ENCODE measurements at places on chromosomes 5 and 9. TPM values are rescaled to one million over a fixed set of nuclear protein-coding genes. Genes with fewer than 3 reads are reported as not detected.
A peak's percentile ranks its signal among the peaks of the same experiment; 100 is the strongest.

DNA sequence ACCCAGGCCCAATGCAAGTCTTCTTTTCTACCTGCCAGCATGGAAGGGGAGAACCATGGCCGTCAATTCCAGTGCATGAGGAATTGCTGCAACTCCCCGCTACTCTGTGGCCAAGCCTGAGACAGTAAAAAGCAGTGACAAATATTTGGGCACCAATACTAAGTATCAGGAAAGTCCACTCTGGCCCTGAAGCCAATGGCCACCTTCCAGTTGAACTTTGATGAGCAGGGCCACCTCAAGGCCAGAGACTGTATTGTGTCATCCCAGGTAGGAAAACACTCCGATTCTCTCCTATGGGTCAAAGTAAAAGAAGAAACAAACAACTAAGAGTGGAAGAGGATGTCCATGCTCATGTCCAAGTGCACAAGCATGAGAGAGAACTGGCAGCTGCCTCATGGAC lies 27.1 kb downstream of the RETREG1 start:
- DNase-seq: no peak

GRCh38 chr5:125550274-125550673 lies 803.8 kb upstream of the ZNF608 start:
- DNase-seq: no peak

- peak; percentile 80 for DNase-seq
These were observed 204.9 kb downstream of the CHSY3 start for GRCh38 chr5:130109152-130109551.

DNA sequence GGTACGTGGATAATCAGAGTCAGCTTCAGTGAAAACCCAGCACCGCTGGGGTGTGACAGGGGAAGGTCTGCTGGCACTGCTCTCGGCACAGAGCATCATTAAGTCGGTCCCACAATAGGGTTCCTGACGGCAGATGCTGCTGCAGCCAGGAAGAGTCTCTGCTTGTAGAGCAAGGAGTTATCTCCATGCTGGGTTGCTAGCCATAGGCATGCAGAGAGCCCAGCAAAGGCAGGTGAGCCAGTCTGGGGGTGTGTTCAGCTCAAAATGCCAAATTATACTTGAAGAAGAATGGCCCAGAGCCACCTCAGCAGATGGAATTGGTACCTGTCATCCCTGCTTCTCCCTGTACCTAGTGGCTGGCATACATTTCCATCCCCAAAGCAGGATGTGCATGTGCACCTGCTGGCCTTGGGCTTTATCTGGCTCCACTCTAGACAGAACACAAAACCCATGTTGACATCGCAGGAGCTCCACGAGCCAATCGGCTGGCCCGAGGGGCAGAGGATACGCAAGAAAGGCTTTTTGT lies 100.8 kb downstream of the WDR41 start:
- DNase-seq: no peak

DNA sequence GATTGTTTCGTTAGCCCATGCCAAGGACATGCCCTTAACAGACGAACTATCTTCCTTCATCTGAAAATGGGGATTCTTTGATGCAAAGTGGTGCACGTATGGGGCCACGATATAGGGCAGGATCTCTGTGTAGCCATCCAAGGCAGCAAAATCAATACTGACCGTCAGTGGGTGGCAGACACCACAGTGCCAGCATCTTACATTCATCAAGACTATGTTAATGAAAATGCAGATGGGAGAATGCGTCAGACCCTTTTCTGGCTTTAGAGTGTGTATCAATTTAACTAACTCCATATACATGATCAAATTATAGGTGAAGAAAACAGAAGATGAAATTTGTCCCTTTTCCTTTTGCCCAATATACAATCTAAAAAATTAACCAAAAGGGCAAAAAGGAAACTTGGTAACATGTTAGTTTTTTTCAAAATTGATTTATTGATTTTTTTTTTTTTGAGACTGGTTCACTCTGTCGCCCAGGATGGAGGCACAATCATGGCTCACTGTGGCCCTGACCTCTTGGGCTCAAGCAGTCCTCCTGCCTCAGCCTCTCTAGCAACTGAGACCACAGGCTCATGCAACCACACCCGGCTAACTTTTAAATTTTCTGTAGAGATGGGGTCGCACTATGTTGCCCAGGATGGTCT lies 169.2 kb upstream of the SPRY4 start:
- DNase-seq: no peak

- DNase-seq: no peak
These were observed 143.5 kb downstream of the SPATA31D1 start for GRCh38 chr9:82132024-82132423.

- DNase-seq: peak; percentile 92
These were observed 807 bp upstream of the PLGRKT start for GRCh38 chr9:5438301-5439162.

The ELP1 gene
- 60.3 TPM for total RNA-seq

Measured in Karpas-422 (cell line).